ENCODE measurements at places on chromosomes 4 and X.

GRCh38 chr4:26609868-26610267, 26.0 kb downstream of the TBC1D19 start:
- DNase-seq, result no peak

- no peak for DNase-seq
Measured at GRCh38 chrX:51507551-51507950, 11.2 kb upstream of the NUDT11 start.

DNA sequence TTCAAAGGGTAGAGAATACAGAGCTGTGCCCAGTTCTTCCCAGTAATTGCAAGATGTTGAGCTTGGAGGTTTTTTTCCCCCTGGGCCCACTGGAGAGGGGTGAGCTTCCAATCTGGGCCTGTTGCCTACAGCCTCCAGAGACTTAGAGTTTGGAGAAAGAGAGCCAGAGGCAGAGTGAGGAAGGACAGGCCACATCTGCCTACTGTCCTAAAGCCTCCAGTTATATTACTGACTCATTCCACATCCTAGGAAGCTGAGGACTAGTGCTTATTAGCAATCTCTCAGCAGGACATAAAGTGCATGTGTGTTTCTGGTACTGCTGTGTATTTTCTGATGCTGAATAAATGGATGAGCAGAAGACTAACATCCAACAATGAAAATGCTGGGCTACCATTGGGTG, 181.0 kb upstream of the MAMLD1 start:
- no peak for DNase-seq

GRCh38 chr4:100695039-100695654, 177.3 kb upstream of the EMCN start:
- no peak for DNase-seq

DNA sequence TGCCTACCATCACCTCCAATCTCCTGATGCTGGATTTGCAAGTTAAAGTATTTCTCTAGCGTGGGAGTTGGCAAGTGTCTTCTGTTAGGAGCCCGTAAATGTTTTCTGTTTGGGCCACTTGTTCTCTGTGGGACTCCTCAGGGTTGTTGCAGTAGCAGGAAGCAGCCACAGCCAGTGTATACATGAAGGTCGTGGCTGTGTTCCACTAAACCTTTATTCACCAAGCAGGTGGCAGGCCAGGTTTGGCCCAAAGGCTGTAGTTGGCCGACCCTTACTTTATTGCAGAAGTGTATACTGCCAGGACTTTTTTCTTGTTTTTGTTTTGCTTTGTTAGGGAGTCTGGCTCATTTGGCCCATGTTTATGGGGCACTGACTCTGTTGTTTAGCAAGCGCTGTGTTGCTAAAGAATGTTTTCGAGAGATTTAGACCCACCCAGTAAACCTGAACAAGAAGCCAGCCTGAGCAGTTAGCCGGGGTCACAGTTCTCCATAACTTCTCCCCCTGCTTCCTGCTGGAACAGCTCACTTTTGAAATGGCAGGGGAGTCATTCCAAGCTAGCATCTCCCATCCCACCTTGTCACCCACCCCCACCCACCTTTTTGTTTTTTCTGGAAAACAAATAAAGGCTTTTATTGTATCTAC, 58.8 kb downstream of the SHROOM2 start:
- DNase-seq, result no peak

- DNase-seq, result no peak
Measured at GRCh38 chrX:149010013-149010852, 494.9 kb downstream of the IDS start.
